ENCODE measurements at places on chromosomes 7 and 10.

- DNase-seq = no peak
Observed at GRCh38 chr7:139681463-139681755, 96.4 kb downstream of the HIPK2 start.

- no peak for DNase-seq
Observed at GRCh38 chr7:70782796-70783195, 349.1 kb upstream of the GALNT17 start.

GRCh38 chr7:159030490-159031134 is 114.1 kb downstream of the VIPR2 start:
- peak; percentile 85 for DNase-seq

GRCh38 chr10:7436490-7437100 is 25.8 kb upstream of the SFMBT2 start:
- no peak for DNase-seq

- no peak for DNase-seq
Observed at GRCh38 chr7:92156990-92157389, 22.0 kb downstream of the LRRD1 start.

DNA sequence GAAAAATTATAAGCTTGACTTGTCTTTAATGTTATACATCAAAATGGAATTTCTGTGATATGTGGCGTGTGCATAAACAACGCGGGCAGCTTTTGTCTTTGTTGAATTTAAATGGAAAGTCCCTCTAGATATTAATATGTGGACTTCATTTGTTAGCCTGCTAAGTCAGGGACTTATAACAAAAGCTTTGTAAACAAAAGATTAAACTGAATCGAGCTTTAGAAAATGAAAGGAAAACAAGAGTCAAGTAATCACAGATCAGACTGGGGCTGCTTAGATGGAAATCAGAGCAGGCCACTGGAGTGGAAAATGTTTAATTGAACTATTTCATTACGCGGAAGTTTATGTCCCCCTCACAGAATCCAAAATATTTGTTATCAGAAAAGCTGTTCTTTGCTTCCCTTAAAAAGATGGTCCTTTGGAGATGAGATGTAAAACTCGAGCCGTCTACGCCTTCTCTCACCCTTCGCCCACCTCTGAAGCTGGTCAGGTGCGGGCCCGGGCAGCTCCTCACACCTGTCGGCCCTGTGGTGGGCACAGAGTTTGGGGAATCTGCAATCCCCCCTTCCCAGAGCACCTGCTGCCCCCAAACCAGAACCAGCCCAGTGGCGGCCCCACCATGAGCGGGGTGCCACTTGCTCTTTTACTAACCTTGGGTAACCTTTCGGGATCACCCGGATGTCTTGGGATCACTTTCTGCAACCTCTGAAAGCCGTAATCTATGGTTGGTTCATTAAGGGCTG is 116.2 kb downstream of the EBF3 start:
- no peak for DNase-seq

- no peak for DNase-seq
Observed at GRCh38 chr10:49474901-49475300, 64.0 kb downstream of the ERCC6 start.

DNA sequence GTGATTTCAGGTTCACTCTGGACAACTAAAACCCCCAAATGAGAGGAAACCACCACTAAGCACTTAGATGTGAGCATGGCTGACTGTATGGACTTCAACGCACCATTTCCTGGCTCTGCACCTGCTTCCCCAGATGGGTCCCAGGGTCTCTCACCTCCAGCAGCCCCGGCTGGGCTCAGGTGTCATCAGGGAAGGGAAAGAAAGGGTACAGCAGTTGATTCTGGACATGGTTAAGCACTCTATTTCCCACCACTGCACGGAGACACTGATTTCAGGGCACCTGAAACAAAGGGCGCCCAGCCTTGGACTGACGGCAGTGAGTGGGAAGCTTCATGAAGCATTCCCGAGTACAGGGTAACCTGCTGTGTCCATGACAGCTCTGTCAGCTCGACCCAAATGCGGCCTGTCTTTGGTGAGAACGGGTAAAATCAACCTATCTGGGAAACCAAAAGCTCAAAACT is 19.0 kb downstream of the FAM53B start:
- DNase-seq = no peak

GRCh38 chr10:33365871-33366411 is 31.5 kb upstream of the NRP1 start:
- no peak for DNase-seq

DNA sequence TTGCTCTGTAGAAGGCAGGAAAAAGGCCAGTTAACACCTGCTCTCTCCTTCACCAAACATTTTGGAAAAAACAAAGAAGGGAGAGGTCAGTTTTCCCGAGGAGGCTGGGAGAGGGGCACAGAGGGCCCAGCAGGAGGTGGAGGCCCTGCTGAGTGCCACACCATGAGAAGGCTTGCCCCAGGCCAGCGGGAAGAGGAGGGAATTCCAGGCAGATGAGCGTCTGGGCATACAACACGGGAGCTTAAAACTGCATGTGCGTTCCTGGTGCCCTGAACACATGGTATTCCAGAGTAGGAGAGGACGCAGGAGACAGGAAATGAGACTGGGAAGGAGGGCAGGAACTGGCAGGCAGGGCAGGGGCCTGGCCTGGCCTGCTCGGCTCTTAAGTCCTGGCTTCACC is 182.4 kb downstream of the CCDC3 start:
- no peak for DNase-seq
